ENCODE measurements at places on chromosomes 7 and 10.

GRCh38 chr7:69115788-69116187, 482.5 kb upstream of the AUTS2 start:
- no peak for DNase-seq

DNA sequence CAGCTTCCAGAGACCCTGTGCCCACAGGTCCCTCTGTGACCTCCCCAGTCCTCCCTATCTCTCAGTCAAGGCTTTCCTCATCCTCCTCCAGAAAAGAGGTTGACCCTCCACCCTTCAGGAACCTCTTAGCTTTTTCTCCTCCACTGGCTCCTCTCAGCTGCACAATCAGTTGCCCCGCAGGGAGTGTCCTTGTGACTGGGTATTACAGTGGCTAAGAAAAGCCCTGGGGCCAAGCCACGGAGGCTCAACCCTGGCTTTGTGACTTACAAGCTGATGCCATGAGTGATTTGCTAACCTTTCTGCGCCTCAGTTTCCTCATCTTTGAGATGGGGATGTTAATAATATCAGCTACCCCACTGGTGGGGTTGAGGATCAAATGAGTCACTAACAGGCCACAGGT, 66.4 kb upstream of the ZMIZ1 start:
- no peak for DNase-seq

GRCh38 chr10:112434988-112435619, 11.6 kb downstream of the ZDHHC6 start:
- peak; percentile 22 for DNase-seq

GRCh38 chr7:41870461-41871138, 167.7 kb upstream of the INHBA start:
- no peak for DNase-seq

- DNase-seq: no peak
Observed at GRCh38 chr10:76969366-76969948, 668.2 kb downstream of the KCNMA1 start.

GRCh38 chr10:3886191-3886590, 101.2 kb upstream of the KLF6 start:
- no peak for DNase-seq

GRCh38 chr10:75197066-75197465, 13.5 kb upstream of the VDAC2 start:
- DNase-seq: no peak

GRCh38 chr10:359762-360161, 224.5 kb downstream of the ZMYND11 start:
- no peak for DNase-seq

- no peak for DNase-seq
Observed at GRCh38 chr10:131047501-131047900, 264.0 kb downstream of the TCERG1L start.

DNA sequence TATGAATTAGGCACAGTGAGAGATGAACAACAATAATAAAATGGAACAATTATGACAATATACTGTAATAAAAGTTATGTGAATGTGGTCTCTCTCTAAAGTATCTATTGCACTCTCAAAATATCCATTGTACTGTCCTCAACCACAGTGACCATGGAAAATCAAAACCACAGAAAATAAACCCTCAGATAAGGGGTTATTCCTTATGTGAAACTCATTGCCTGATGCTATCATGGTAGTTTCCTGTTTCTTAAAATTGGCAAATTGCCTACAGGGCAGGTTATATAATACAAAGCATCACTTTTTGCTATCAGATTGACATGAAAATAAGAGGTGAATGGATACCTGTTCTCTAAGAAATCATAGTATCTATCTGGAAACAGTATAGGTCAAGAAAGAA, 3.8 kb downstream of the MCM10 start:
- DNase-seq: no peak
